NCI-H2029 treated with DMSO at 0.1 percent for 48 hours (cell line): ENCODE measurements at places on chromosomes 2 and 18.

DNA sequence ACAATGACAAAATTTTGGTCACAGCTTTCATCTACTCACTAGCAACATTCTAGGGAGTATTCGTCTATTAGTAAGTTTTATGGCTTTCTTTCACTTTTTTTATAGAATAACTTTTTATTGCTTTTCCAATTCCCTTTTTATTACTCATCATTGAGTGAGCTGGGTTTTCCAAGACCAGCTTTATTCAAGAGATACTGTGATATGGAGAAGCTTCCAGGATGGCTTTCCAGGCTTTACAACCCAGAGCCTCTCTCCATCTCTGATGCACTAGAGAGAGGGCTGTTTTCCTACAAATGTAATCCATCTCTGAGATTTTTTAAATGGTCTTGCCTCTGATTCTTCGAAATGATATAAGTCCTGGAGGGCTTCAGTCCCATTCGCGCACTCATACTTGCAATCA is 118.3 kb downstream of the LDLRAD4 start:
- DNase-seq: no peak

- DNase-seq: no peak
Observed at GRCh38 chr2:10772201-10772867, 40.3 kb downstream of the PDIA6 start.

DNA sequence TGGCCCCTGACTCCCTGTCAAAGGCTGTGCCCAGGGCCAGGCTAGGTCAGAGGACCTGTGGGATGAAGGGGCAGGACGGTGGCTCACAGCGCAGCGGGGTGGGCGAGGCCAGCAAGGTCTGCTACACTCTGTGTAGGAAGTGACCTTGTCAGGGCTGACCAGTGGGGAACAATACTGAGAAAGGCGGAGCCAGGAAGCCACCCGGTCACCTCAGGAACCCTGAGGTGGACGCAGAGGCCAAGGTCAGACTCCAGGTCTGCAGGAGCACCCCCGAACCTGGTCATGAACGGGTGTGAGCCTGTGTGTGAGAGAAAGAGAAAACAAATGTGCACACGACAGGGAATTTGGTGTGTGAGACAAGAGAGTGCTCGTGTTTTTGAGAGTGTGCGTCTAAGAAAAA is 72.3 kb downstream of the SMAD7 start:
- DNase-seq: no peak

GRCh38 chr2:47008381-47009252 is 93.0 kb upstream of the MCFD2 start:
- no peak for DNase-seq
